ENCODE measurements at places on chromosomes 6 and 20.

- DNase-seq: no peak
Measured at GRCh38 chr6:136123468-136123867, 126.6 kb downstream of the MTFR2 start.

- DNase-seq: no peak
Measured at GRCh38 chr6:111482188-111482958, 645 bp downstream of the REV3L start.

- peak; percentile 6 for DNase-seq
Measured at GRCh38 chr6:68196645-68197044, 438.4 kb upstream of the ADGRB3 start.

DNA sequence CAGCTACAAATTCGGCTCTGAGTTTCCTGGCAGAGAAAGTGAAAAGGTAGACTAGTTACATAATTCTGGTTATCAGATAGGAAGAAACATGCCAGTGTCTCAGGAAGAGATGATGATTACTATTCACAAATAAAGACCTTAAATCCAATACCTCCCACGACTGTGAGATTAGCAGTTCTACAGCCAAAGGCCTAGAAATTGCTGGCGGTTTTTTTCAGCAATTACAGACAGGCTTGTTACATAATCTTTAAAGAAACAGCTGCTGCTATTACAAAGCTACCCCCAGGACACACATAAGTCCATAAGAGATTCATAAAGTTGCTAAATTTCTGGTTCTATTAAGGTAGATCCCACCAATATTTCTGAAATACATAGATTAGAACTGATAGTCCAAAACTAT, 40.2 kb downstream of the PIGU start:
- DNase-seq: no peak

DNA sequence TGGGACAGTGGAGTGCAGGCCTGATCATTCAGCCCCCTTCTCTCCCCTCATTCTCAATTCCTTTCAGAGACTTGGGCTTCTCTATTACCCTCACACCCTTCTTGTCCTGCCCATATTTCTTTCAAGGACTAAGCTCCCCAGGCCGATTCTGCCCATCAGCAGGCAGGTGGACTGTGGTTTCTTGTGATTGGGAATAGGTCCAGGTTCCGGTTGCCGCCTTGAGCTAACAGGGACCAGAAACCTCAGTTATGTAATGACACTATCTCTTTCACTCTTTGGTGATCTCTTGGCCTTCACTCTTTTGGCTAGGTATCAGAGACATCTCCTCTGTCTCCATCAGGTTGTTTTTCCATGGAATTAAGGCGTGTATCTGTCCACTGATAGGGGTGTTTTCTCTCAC, 6.5 kb downstream of the MUCL3 start:
- DNase-seq: no peak

GRCh38 chr6:82025271-82025670, 222.3 kb downstream of the IBTK start:
- no peak for DNase-seq

GRCh38 chr6:14036911-14037310, 80.7 kb upstream of the CD83 start:
- DNase-seq: no peak

DNA sequence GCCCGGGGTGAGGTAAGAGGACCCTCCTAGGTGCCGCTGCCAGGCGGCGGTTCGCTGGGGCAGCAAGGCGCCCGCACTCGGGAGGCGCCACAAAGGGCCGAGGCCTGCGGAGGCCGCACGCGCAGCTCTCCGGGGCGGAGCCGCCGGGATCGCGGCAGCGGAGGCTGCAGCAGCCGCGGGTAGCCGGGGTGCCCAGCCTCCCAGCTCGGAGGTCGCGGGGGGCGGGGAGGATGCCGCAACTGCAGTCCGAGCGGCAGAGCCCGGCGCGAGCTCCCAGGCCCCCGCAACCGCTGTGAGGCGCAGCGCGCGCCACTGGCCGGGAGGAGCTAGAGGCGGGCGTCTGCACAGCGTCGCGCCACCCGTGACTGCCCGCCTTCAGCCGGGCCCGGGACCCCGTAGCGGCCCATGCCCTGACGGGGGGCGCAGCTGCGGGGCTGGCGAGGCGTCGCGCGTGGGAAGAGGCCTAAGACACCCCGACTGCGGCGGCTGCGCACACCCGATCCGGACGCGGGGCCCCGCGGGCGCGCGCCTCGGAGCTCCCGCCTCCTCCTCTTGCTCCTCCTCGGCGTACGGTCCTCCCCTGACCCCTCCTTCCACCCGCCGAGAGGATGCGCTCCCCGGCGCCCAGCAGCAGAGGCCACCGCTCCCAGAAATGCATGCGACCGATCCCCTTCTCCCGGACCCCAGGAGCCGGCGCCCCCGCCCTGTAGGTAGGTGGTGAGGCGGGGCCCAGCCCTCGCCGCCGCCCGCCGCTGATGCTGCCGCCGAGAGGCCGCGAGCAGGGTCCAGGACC, at the start of gene NCOA7:
TSS of gene NCOA7 (plus strand) at position 603 of the 793 bp plus-strand sequence. CDS start 24,395 bp downstream, outside the sequence.
- no peak for DNase-seq

DNA sequence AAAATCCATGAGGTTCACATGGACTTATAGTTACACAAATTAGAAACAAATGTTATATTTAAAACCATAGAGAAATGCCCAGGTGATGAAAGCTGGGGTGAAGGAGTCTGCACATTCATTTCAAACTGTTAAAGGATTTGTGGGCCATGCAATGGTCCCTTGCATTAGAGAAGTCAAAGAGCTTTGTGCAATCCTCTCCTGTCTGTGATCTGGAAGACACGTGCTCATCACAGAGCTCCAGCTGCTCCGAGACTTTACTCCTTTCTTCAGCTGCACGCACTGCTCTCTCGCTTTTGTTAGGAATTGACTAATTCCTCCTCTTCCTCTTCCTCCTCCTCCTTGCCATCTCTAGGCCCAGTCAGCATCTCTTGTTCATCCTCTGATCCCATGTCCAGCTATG, 4.1 kb upstream of the AIF1 start:
- DNase-seq: no peak

DNA sequence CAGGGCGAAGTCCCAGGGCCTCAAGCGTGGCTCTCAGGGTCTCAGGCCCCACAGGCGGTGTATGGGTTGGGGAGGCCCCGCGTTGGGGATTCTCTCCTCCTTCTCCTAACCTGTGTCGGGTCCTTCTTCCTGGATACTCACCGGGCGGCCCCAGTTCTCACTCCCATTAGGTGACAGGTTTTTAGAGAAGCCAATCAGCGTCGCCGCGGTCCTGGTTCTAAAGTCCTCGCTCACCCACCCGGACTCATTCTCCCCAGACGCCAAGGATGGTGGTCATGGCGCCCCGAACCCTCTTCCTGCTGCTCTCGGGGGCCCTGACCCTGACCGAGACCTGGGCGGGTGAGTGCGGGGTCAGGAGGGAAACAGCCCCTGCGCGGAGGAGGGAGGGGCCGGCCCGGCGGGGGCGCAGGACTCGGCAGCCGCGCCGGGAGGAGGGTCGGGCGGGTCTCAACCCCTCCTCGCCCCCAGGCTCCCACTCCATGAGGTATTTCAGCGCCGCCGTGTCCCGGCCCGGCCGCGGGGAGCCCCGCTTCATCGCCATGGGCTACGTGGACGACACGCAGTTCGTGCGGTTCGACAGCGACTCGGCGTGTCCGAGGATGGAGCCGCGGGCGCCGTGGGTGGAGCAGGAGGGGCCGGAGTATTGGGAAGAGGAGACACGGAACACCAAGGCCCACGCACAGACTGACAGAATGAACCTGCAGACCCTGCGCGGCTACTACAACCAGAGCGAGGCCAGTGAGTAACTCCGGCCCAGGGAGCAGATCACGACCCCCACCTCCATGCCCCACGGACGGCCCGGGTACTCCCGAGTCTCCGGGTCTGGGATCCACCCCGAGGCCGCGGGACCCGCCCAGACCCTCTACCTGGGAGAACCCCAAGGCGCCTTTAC, at the start of gene HLA-G:
TSS of gene HLA-G (plus strand) at position 247 of the 892 bp plus-strand sequence. CDS start at position 267, 20 bp downstream.
- no peak for DNase-seq

DNA sequence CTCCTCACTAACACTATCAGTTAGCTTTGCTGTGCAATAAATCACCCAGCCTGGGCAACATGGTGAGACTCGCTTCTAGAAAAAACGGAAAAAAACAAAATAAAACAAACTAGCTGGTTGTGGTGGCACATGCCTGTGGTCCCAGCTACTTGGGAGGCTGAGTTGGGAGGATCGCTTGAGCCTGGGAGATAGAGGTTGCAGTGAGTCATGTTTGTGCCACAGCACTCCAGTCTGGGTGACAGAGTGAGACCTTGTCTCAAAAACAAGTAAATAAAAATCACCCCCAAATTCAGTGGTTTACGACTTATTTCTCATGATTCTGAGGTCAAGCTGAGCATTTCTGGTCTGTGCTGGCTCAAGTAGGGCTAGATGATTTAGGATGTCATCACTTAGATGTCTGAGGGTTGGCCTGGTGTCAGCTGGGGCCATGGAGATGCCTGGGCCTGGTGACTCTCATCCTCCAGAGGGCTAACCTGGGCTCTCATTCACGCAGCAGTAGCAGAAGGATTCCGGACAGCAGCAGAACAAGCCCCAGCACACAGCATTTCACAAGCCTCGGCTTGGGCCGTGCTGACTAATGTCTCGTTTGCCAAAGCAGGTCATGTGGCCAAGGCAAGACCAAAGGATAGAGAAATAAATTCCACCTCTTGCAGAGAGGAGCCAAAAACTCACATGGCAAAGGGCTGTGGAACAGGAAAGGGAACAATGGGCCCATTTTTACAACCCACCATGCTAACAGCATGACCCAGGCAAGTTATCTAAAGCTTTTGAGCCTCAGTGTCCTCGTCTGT, 32.5 kb downstream of the MGME1 start:
- no peak for DNase-seq

- no peak for DNase-seq
Measured at GRCh38 chr20:17142666-17143065, 84.2 kb upstream of the PCSK2 start.

GRCh38 chr6:9467741-9468140, 947.1 kb downstream of the TFAP2A start:
- DNase-seq: no peak

DNA sequence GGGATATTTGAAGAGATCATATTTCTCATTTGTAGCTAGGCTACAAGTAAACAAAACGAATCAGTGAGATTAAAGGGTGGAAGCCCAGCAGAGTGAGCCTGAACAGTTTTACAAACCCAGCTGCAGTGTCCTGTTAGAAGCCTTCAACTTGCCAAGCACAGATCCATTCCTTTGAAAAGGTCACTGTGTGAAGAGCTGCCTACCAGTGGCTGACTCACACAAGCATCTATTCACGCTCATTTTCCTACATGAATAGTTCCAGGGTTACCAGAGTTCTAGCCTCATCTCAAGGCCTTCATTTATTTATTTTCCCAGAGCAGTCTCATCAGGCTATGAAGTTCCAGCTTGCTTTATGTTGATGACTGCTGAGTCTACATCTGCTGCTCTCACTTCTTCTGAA, 25.7 kb upstream of the MLIP start:
- no peak for DNase-seq

- no peak for DNase-seq
Measured at GRCh38 chr6:159916752-159917151, 26.0 kb downstream of the MAS1 start.

- DNase-seq: no peak
Measured at GRCh38 chr6:109672839-109673238, 18.2 kb downstream of the AK9 start.

- DNase-seq: no peak
Measured at GRCh38 chr20:36135821-36136220, 18.7 kb upstream of the EPB41L1 start.

DNA sequence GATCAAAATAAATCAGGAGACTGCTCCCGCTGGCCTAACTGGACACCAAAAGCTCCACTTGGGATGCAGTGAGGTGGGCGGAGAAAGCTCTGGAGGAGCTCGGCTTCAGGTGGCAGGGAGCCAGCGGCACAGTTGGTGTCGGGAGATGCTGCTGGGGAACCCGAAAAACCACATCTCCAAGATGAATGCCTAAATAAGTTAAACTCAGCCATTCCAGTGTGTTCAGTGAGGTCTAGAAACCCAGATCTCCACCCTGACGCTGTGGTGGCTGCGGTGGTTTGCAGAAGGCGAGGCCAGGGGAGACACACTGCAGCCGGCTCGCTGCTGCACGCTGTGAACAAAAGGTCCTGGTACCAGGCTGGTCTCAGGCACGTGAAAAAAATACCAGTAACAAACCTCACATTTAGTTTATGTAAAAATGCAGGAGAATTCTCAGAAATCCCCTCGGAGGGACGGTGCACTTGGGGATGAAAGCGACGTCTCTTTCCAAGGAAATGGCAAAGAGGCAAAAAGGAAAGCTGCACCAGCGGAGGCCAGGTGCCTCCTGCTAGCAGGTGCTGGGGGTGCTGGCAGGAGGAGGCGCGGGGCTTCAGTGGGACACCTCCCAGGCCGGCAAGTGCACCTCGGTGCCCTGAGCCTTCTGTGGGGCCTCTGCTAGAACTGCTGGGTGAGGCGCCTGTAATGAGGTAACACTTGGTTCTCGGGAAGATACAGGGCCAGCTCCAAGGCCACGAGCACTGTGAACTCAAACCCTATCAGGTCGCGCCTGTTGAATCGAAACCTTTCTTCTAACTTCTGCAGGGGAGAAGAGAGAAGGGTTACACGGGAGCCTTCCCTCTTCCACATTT, 3.6 kb downstream of the RPS21 start:
- DNase-seq: no peak

DNA sequence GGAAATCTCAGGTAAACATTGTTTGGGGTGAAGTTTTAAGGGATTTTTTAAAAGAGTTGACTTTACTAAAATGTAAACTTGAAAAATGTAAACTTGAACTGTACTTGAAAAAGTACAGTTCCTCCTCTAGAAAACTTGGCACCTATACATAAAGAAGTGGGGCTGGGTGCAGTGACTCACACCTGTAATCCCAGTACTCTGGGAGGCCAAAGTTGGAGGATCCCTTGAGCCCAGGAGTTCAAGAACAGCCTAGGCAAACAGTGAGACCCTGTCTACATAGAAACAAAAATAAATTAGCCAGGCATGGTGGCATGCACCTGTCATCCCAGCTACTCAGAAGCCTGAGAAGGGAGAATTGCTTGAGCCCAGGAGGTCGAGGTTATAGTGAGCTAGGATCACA, 7.2 kb downstream of the BTBD9 start:
- DNase-seq: no peak

Measured in NT2/D1 (cell line).